ENCODE measurements at places on chromosomes 4 and X. TPM values are rescaled to one million over a fixed set of nuclear protein-coding genes. Genes with fewer than 3 reads are reported as not detected.

GRCh38 chr4:138775890-138776289 is 239.7 kb upstream of the NOCT start:
- no peak for DNase-seq

DNA sequence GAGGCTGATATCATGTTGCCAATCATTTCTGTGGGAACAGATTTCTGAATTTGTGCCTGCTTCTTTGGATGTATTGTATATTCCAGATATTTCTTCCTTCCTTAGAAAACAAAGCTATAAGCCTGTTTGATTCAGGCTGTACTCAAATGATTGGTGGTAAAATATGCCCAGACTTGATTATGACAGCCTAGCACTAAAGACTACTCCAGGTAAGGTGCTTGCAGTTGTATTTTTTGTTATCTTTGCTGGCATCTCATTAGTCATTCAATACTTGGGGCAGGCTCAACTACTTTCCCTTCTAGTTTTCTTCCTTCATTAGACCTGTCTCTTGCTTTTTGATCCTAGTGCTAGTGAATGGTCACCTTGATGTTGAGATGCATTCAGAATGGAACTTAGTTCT is 90.6 kb downstream of the ZNF518B start:
- no peak for DNase-seq

DNA sequence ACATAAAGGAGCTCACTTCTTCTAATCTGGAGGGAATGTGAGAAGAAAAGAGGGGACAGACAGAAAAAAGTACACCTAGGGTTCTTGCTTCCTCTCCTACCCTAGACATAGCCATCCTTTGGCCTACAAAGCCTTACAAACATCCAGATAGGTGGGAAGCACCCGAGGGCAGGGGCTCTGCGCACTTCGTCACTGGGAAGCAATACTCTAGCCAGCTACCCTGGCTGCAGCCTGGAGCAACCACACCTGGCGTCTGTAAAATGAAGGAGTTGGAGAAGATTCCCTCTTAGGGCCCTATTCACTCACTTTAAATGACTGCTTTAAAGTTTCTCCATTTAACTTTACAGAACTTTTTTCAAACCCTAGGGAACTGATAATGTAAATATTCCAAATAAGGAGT is 65.7 kb upstream of the NOCT start:
- no peak for DNase-seq

Gene ATP6AP2
- 19.5 TPM for total RNA-seq

GRCh38 chr4:16067515-16067914 is 16.3 kb downstream of the PROM1 start:
- peak; percentile 64 for DNase-seq

Gene ATG4A
- total RNA-seq: 3.2 TPM

- no peak for DNase-seq
These were observed 25.9 kb downstream of the MXRA5 start for GRCh38 chrX:3320471-3321046.

Gene HPSE
- total RNA-seq: 1.4 TPM

DNA sequence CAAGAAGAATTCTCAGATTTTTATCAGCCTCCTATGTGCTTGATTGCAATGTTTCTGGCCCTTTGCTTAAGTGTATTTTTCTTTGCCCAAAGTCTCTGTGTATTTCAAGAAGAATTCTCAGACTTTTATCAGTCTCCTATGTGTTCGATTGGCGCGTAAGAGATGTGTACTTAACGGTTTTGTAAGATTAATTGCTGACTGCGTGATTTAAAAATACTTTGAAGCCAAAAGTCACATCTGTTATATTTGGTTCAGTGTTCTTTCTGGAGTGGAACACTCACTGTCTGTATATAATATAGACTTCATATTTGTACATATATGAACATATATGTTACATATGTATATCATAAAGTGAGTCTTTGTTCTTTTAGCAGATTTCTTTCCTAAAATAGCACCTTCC is 11.4 kb downstream of the SCML1 start:
- DNase-seq: no peak

Gene NAP1L3
- total RNA-seq: not detected

DNA sequence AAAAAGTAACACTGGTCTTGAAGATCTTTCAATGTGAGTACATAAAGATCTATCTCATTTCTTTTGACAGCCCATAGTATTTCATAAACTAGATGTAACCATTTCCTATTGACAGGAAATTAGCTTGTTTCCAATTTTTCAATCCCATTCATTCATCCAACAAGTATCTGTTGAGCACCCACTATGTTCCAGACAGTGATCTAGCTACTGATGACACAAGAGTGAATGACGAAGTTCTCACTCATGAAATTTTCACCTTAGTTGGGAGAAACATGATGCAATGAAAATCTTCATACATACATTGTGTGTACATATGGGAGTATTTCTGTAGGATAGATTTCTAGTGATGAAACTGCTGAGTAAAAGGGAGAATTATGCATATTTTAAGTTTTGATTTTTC is 1.7 kb downstream of the CD38 start:
- DNase-seq: no peak

DNA sequence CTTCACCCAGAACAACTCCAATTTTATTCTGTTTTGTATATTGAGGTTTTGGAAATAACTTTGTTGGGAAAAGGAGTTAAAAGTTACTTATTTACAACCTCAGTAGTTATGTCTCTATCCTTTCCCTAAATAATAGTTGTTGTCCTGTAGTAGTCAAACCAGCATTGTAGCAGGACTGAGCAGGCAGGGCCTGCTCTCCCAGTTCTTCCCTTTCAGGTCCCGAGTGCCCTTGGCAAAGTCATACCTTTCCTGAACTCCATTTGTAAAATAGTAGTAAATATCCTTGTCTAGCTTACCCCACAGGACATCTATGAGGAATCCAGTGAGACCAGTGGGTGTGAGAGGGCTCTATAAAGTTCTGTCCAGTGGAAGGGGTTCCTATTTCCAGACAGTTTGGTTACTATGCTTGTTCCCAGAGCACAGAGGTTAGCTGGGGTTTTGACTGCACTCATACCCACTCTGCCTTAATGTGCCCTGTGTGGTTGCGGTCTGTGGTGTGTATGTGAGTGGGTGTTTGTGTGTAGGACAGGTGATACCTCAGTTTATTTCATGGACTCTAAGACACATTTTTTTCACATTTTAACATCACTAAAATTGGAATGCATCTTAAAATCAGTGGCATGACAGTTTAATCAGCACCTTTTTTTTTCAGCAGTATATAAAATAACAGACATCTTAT is 136.3 kb downstream of the AMMECR1 start:
- no peak for DNase-seq

DNA sequence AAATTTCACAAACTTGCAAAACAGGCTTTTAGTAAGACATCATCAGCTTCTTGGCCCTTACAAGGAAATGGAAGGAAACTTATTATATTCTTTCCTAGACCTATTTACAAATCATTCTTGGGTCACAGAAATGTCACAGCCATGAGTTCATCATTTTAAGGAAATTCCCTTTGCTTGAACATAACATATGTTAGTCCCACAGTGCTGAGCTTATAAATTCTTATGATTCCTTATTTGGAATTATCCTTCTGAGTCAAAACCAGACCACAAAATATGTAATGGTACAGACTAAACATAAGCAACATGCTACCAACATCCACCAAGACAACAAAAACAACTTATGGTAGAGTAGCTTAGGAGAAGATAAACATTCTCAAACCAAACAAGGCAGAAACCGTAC is 236.9 kb upstream of the CTSO start:
- no peak for DNase-seq

Gene NPY2R
- not detected for total RNA-seq

- no peak for DNase-seq
These were observed 809 bp upstream of the H2AZ1 start for GRCh38 chr4:99950913-99951254.

Gene CTPS2
- 7.5 TPM for total RNA-seq

- peak; percentile 77 for DNase-seq
These were observed 174.5 kb downstream of the NSUN7 start for GRCh38 chr4:40924096-40924792.

- peak; percentile 22 for DNase-seq
These were observed 26.8 kb downstream of the PRPS1 start for GRCh38 chrX:107654872-107655761.

GRCh38 chr4:26583538-26583864 is 383 bp upstream of the TBC1D19 start:
- DNase-seq: no peak

GRCh38 chrX:13472975-13473374 is 96.4 kb upstream of the EGFL6 start:
- DNase-seq: no peak

Gene RASGEF1B
- total RNA-seq: 3.5 TPM

DNA sequence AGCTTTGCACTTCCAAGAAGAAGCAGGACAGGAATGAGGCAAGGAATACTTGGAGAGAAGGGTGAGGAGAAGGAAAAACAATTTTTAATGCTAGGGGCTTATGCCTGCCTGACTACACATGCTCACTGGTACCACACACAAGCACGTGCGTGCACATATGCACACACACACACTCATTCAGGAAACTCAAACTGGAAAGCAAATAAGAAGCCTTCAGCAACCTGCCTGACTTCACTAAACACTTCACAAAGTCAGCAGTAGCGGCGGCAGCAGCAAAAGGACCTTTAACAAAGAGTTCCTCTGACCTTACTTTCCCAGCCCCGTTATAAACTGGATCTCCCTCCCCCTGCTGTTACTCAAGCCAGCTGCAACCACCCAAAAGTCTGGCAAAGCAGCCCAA is 3.3 kb downstream of the ZDHHC9 start:
- DNase-seq: no peak

DNA sequence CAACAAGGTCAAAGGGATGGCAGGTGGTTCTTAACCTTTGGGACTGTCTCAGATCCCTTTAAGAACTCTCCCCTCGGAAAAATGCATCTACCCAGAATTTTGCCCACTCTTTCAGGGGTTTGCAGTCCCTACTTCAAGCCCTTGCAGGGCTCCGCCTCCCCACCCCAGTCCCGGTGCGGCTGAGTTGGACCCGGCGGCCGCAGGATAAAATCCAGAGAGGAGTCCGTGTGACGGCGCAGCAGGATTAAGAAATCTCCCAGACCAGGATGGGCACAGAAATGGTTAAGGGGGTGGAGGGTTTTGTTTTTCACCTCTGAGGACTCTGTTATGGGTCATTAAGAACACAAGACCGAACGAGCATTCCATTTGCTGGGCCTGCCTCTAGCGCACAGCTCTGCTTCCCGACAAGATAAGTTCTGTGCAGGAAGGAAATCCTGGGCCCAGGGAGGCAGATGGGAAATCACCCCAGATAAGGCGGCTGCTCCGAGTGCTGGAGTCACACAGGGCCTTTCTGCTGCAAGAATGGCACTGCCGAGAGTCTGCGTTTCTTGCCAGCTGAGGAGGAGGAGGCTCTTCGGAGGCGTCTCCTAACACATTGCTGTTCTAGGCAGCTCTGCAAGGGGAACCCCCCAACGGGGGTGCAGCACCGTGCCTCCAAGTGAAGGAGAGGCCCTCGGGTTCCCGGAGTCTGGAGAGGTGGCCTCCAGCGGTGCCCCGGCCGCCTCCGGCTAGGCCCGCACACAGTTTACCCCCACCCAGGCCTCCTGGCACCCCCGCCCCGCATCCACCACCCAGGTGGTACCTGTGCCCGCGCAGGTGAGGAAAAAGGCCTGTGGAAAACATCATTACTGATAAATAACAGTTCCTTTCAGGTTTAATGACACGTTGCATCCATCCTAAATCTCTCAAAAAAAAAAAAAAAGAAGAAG is 277.6 kb downstream of the BCOR start:
- no peak for DNase-seq

Gene PNPLA4
- 4.1 TPM for total RNA-seq

- DNase-seq: no peak
These were observed 135.9 kb upstream of the SPRY1 start for GRCh38 chr4:123260653-123261052.

Gene NIPAL1
- total RNA-seq: 16.5 TPM

Gene VCX3A
- not detected for total RNA-seq

Gene MAGEA9B
- total RNA-seq: not detected

Gene MAGEB10
- total RNA-seq: not detected

DNA sequence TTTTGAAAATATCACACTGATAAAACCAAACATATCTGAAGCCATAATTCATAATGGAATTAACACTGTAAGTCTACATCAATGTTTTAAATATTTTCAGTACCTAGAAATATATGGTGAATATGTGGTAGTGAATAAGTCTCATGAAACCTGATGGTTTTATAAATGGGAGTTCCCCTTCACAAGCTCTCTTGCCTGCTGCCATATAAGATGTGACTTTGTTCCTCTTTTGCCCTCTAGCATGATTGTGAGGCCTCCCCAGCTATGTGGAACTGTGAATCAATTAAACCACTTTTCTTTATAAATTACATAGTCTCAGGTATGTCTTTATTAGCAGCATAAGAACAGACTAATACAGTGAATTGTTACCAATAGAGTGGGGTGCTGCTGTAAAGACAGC is 536.8 kb upstream of the GALNT7 start:
- DNase-seq: no peak

DNA sequence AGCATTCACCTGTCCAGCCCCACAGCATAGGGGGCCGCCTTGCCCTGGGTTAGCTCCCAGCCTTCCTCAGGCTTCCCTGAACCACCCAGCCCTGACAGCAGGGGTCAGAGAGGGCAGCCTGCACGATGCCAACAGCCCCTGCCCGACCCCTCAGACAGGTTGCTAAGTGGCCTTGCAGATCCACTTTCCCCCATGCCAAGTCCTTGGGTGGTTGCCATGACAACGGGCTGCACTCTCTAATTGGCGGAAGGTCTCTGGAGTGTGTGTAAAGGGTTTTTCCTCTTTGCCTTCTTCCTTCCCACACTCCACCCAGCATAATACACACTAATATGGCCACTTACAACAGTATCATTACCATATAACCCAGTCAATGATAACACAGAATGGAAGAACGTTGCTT is 99.6 kb upstream of the AFAP1 start:
- no peak for DNase-seq

GRCh38 chr4:14169460-14169859 is 541.9 kb upstream of the BOD1L1 start:
- no peak for DNase-seq

Gene AMTN
- not detected for total RNA-seq
